Dermis microvascular lymphatic vessel endothelial cell (primary cell): ENCODE measurements at places on chromosomes 13 and 19. TPM values are rescaled to one million over a fixed set of nuclear protein-coding genes. Genes with fewer than 3 reads are reported as not detected.
A peak's percentile ranks its signal among the peaks of the same experiment; 100 is the strongest.

Gene TEX29
- total RNA-seq: 0.13 TPM in 1 of 2 replicates, not detected in the other

Gene CEACAM20
- total RNA-seq: not detected in 2 replicates

Gene SHISA2
- total RNA-seq: 1.8 and 4.0 TPM in 2 replicates

Gene FFAR3
- total RNA-seq: not detected in 2 replicates

Gene NXNL1
- not detected in 2 replicates for total RNA-seq

Gene DPRX
- total RNA-seq: not detected in 2 replicates

DNA sequence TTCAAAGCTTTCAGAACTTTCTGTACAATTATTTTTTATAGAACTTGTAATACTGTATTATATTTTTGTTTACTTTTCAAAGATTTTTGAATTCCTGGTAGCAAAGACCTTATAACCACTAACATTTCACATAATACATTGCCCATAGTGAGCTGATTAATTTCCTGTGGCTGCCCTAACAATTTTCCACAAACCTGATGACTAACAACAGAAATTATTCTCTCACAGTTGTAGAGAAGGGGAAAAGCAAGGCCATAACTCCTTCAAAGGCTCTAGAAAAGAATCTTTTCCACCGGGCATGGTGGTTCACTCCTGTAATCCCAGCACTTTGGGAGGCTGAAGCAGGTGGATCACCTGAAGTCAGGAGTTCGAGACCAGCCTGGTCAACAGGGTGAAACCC lies 19.1 kb downstream of the KLF12 start:
- peak; percentile 71 for DNase-seq

DNA sequence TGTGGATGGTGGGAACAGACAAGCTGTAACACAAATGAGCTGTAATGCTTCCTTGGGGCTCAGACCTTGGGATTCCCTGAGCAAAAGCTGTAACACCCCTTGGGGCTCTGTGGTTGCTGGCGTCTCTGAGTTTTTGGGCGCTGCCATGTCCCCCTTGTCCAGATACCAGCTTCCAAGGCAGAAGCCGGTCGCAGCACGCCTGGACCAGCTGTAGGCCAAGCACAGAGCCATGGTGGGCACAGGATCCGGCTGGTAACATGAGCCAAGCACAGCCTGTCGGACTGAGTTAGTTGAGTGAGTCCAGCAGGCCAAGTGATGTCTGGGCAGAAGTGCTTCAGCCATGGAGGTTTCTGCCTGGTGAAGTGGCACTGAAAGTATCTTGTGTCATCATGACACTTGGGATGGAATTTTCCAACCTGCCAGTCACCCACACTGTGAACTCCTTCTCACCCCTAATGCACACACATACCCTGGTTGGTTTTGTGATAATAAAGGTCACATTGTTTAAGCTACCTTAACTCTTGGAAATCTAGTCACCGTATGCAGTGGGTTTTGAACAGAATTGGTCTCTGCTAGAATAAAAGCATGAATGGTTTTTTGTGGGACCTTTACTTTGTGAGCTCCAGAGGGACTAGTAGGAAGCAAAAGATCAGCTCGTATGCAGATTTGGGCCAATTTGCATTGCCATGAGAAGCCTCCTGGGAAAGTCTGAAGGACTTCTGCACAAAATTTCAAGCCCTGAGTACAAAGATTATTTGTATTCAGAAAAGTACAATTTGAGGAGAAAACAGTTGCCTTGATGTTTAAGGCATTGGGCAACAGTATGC lies 7.0 kb upstream of the ZNF17 start:
- no peak for DNase-seq

DNA sequence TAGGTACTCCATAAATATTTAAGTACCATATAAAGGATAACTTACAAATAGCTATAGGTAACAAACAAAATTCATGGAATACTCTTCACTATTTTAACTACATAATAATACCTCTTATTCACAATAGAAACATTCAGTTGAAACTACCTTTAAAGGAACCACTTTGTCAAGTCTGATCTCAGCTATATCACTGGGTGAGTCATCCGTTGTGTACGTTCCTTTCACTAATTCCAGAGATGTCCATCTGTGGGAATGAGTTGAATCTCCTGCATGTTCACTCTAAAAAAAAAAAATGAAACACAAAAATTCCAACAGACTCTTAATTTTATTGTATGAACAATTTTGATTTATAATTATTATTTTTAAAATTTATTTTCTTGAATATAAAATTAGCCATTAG lies 149.4 kb upstream of the FBXL3 start:
- no peak for DNase-seq

DNA sequence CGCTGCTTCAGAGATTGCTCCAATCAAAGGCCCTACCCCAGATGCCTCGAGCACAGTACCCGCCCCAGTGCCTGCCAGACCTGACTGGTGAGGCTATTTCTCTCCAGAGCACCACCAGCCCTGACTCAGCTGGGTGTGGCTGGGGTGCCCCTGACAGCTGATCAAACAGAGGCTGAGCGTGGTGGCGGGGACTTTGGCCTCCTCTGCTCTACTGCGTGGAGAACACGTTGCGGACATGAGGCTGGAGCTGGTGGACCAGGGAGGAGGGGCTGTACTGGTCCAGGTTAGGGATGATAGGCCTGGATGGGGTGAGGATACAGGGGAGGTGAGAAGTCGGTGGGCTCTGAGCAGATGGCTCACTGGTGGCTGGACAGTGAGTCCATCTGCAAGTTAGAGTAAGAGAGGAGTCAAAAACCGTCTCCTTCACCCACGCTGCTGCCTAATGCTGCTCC lies 3.5 kb upstream of the DOCK6 start:
- DNase-seq: peak; percentile 75

DNA sequence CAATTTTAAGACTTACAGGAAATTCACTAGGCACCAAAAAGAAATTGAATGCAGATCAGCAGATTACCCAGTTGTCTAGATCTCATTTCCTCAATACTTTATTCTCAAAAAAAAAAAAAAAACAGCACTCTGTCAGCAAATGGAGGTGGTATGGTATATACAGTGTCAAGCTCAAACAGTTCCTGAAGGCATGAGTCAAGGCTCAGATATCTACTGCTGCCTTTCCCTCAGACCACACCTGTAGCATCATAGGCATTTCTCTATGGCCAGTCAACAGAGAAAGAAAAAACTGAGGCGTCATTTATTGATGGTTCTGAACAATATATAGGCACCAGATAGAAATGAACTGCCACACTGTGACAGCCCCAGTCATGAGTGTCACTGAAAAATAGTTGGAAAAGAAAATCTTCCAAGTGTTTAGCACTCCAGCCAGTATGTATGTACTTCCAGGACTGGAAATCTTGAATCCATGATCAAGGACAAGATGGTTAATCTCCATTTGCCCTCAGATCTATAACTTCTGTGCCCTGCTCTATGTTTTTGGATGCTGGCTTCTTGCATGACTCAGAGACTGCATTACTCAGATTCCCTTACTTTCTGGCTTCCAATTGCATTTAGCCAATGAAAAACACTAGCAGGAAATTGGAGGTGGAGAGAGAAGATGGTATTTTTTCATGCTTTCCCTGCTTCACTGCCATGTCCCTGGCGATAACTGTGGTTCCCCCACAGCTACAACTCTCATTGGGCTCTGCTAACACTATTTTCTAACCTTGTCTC lies 8.4 kb upstream of the COG3 start:
- peak; percentile 23 for DNase-seq

DNA sequence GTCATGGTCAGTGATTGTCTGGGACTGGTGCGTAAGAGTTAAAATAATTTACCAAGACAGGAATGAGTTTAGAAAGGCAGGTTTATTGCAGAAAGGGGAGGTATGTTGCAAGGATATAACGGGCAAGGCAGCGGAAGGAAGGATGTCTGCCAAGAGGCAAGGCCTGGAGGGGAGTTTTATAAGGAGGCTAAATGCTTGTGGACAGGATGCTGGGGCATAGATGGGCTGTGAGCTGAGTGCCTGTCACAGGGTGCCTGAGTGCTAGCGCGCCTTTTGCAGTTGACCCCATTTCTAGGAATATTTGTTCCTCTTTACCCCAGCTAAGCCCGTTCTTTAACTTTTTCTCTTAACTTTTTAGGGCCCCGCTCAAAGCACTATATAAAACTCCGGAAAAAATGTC lies 58.7 kb downstream of the TEX26 start:
- DNase-seq: no peak

GRCh38 chr19:29854033-29854432 lies 42.2 kb downstream of the CCNE1 start:
- no peak for DNase-seq

GRCh38 chr13:113371061-113371460 lies 7.1 kb upstream of the GRTP1 start:
- DNase-seq: no peak

DNA sequence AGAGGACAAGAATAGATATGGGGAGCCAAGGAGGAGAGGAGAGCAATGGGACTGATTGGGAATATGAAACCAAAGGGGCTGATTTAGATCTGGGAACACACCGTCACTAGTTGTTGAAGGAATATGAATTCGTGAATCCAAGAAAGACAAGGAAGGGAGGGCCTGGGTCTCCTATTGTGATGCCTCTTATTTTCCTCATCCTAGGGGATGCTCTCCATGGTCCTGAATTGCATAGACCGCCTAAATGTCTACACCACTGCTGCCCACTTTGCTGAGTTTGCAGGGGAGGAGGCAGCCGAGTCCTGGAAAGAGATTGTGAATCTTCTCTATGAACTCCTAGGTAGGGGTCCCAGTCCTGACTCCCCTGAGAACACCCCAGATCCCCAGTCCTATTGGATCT lies 21.5 kb downstream of the RYR1 start:
- DNase-seq: no peak

GRCh38 chr19:19110410-19111135 lies 27.7 kb downstream of the TMEM161A start:
- no peak for DNase-seq

DNA sequence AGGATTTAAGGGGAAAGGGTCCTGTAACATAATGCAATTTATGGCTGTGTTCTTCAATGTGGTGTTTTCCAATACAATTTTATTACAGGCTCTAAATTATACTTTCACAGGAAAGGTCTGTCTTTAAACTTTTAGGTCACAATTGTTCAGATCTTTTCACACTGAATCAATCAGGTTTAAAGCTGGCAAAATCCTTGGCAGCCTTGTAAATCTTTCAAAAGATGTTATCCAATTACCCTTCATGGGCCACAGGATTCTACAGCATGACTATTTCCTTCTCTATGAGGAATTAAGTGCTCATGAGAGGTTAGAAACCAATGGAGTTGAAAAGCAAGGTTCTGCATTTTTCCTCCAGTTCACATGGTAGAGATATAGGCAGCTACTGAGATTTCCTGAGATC lies 211.5 kb upstream of the MIR17HG start:
- no peak for DNase-seq

GRCh38 chr19:33552928-33553279 lies 31.3 kb upstream of the PEPD start:
- DNase-seq: no peak

DNA sequence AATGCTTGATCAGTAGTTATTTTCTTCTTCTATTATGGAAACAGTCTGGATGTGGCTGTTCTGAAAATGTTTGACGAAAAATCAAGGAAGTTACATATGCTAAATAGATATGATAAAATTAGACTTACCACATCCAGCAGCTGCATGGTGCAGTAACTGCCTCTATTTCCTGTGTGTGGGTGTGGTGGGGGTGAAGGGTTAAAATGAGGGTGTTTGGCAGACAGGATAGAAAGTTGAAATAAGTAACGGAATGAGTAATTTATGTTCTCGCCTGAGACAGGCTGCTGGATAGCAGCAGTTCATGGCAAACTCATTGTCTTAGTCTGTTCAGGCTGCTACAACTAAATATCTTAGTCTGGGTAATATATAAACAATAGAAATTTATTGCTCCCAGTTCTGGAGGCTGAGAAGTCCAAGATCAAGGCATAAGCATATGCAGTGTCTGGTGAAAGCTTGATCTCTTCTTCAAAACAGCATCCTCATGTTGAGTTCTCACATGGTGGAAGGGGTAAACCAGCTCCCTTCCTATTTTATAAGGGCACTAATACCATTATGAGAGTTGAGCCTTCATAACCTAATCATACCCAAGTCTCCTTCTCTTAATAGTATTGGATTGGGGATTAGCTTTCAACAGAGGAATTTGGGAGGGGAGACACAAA lies 1248.9 kb downstream of the SLITRK5 start:
- DNase-seq: no peak

- DNase-seq: peak; percentile 38
These were observed 11.3 kb downstream of the PRKCSH start for GRCh38 chr19:11446652-11447301.

DNA sequence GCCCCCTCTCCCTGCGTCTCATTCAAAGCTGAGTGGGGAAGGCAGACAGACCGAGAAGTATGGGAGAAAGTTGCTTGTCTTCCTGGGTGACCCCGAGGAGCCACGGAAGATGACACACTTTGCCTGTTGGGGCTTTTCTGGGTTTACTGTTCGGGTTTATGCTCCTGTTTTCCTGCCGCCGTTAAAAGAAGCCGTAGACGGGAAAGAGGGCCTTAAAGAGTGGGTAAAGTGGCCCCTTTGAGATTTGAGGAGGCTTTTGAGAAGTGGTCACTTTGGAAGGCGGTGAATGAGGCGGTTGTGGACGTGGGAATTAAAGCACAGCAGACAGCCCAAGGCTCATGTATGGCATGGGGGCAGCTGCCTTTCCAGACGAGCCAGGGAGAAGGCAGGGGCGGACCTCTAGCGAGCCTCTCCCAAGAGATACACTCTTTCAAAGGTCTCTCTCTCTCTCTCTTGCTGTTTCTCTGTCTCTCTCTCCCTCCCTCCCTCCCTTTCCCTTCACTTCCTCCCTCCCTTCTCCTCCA lies 493 bp upstream of the LHFPL6 start:
- no peak for DNase-seq

DNA sequence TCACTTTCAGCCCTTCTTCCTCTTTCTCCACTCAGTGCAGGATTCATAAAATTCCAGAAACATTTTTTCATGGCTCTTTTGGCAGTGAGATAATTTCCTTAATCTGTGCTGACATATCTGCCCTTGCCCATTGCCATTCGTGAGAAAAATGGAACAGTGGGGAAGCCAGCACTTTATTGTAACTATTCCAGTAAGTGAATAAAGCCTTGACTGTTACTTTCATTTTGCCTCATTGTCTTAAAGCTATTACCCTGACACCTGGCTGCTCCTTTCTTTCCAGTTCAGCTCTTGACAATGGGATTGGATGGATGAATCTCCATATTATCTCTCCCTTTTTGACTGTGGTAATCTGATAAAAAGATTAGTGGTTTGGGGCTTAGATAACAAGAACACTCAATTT lies 1068.1 kb upstream of the PCDH20 start:
- no peak for DNase-seq

DNA sequence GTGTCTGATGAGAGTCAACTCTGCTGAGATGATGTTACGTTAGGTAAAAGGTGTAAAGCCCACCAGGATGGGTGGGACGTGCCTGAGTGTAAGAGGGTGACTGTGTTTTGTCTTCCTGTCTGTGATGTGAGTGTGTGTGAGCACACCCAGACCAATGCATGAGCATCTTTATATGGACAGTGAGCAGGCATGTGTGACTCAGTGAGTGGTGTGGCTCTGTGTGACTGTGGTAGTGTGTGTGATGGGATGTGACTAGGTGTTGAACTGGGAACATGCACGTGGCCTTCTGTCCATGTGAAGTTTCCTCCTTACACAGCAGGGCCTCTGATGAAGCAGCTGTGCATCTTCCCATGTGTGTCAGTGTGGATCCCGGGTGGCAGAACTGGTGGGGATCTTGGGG lies 17.8 kb upstream of the LGALS16 start:
- DNase-seq: no peak

GRCh38 chr13:21152251-21152899 lies 24.0 kb downstream of the SKA3 start:
- no peak for DNase-seq
